ENCODE measurements at places on chromosomes 7 and 10. TPM values are rescaled to one million over a fixed set of nuclear protein-coding genes. Genes with fewer than 3 reads are reported as not detected.

ASB10 gene
- total RNA-seq: not detected

TSPAN33 gene
- 0.36 TPM for total RNA-seq

PNLIPRP3 gene
- not detected for total RNA-seq

ELN gene
- total RNA-seq: 2.2 TPM

COL13A1 gene
- 12.2 TPM for total RNA-seq

ATG9B gene
- 0.18 TPM for total RNA-seq

PDGFA gene
- total RNA-seq: 4.7 TPM

DYNC1I1 gene
- not detected for total RNA-seq

AKR1C8 gene
- not detected for total RNA-seq

OR9A2 gene
- not detected for total RNA-seq

ATOH7 gene
- total RNA-seq: not detected

BLNK gene
- total RNA-seq: not detected

HDAC9 gene
- total RNA-seq: 24.2 TPM

DNA sequence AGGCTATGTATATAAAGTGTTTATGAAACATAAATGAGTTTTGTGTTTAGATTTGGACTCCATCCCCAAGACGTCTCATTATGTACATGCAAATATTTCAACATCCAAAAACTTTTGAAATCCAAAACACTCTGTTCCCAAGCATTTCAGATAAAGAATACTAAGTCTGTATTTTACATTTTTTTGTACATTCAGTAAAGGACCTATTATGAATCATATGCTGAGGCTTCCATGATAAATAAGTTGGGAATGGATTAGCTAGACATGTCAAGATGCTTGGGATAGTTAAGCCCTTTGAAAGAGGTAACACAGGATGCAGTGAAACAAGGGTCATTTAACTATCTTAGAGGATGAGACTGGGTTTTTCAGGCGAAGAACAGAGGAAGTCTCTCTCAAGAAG is 262.9 kb downstream of the SNX13 start:
- peak; percentile 75 for DNase-seq

GRCh38 chr10:91335147-91335546 is 75.0 kb upstream of the HECTD2 start:
- no peak for DNase-seq

- no peak for DNase-seq
Observed at GRCh38 chr7:50591480-50592438, 26.6 kb upstream of the DDC start.

DNA sequence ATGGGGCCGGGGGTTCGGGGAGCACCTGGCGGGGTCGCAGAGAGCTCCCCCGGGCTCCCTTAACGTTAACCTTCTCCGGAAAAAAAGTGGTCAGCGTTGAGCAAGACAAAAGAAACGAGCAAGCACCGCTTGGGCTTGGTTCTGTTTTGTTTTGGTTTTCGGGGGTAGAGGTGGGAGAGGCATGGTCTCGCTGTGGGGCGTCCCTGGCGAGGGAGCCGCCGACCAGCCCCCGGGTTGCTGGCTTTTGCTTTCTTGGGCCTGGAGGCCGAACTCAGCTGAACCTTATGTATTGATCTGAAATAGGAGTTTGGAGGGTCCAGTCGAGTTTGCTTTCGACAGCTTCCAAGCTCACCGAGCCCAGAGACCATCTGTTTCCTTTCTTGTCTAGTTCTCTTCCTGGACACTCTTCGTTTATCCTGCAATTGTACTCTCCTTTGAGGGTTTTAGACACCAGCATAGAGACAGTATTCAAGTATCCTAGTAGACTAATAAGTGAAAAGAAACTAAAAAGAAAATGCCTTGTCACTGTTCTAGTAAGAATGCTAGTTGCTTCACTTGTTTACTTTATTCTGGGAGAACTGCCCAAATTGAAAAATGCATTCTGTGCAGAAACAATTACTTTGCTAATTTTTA is 980 bp downstream of the FHIP2A start:
- DNase-seq: peak; percentile 74

DNA sequence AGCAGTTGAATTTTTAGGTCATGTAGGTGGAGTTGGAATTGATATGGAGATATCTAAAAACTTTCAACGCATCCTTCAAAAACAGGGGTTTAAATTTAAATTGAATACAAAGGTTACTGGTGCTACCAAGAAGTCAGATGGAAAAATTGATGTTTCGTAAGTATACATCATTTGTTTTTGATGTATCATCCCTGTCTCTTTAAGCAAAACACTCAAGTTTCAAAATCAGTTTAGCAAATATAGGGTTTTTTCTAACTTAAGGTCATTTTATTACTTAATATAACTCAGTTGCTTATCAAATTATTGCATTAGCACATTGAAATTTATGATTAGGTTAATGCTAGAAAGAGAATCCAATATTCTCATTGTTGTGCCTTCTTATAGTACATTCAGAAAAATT is 24.6 kb downstream of the DLD start:
- no peak for DNase-seq

GRCh38 chr7:48089046-48090003 is at the start of gene UPP1:
Gene UPP1, plus strand, starts transcription at chr7:48089265. Its CDS starts 5,519 bp downstream, at chr7:48094784.
- DNase-seq: no peak

DNA sequence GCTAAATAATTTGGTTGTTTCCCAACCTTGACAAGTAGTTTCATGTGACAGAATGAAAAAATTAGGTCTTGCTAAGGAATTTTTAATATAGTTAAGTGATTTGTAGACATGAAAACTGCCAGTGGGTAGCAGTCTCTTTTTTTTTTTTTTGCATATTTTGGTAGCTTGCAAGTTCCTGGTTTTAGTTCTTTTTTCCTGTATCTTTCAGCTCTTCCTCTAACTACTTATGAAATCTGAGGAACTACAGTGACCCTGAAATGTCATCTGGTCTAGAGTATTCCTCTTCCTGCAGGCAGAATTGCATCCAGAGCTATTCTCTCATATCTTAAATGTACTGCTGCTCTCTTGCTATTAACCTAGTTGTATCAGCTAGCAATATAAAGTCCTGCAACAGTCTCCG is 160.4 kb downstream of the HDAC9 start:
- no peak for DNase-seq

- peak; percentile 57 for DNase-seq
Observed at GRCh38 chr7:44921607-44922350, 36.4 kb upstream of the PURB start.

DNA sequence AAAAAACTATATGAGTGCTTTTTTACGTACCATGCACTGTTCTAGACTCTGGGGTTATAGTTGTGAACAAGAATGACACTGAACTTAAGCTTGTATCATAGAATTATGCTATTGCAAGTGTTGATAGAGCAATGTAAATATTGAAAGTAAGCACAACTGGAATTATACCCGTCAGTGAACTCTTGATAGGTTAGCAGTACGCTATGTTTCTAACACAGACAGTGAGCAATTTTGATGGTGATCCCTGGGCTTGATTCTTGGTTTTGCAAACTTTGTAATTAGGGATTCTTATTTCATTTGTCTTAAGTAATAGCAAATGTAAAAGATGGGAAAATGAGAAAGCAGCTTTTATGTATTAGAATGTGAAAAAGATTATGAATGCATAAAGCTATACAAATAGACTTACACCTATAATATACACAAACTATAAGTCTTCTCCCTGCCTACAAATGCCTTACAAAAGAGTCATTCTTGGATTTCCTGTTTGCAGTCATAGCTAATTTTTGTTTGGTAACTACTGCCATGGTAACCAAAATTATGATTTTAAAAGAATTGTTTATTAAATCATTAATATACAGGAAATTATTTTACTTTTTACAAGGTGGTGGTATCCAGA is 6.7 kb downstream of the TES start:
- DNase-seq: peak; percentile 61

DNA sequence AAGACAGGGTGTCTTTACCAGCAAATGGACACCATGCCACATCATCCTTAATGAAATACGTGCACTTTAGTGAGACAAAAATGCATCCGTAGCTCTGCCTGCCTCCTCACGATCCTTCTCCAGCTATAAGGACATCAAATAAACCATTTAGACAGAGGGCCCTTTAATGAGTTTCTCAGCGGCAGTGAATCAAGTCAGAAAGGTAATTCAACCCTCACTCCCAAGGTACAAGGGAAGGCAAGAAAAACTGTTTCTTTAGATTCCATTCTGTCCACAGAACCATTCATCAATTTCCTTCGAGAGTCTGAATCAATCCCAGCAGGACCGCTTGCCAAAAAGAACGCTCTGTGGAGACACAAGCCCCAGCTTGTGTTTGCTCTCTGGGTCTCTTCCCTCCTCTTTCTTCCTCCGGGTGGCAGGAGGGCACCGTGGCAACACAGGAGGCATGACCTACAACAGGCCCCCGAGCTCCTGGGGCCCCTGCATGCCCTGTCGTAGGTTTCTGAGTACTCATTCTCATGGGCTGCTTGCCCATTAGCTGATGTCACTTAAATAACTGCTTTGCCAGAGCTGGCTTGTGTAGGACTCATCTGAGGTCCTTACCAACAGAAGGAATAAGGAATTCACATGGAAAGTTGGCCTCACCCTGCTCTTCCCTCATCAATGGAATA is 297.8 kb upstream of the PRKCQ start:
- no peak for DNase-seq

GRCh38 chr10:116671274-116671926 is 50.6 kb downstream of the PNLIPRP2 start:
- peak; percentile 68 for DNase-seq

DNA sequence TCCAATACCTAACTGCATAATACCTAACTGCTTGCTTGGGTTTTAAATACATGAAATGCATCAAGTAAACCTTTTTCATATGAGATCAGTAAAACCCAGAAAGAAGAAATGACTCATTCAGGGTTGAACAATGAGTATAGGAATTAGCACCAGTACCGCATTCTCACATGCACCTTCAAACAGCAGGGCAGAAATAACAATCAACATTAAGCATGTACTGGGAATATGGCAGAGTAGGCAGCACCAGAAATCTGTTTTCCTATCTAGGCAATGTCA is 850.3 kb upstream of the SORCS1 start:
- no peak for DNase-seq

DNA sequence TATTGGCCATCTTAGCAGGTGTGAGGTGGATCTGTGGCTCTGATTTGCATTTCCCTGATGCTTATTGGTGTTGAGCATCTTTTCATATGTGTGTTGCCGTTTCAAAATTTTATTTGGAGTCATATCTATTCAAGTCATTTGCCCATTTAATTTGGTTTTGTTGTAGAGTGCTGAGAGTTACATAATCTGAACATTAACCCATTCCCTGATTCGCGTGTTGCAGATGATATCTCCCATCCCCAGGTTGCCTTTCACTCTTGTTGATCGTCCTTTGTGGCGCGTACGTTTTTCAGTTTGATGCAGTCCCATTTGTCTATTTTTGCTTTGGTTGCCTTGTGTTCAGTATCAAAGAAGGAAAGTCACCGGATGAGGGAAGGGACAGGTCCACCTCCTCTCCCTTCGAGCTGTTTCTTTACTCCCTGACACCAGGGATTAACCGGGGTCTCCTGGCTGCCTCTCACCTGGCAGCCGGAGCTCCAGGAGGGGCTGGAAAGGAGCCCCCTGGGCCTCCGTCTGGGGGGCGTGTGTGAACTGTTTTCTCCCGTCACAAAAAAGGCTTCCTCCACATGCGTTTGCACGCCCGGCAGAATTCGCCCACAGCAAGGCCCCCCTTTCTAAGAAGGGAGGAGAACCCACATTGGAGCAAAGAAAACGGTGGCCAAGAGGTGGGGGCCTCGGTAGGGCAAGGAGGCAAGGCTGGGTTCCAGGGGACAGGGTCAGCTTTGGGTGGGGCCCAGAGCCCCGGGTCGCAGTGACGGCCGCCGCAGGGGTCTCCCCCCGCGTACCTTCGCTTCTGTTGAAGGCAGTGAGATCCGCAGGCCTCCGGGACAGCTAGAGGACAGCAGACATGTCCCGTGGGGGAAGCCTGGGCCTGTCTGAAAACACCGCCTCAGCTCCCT is 8.3 kb downstream of the MNX1 start:
- DNase-seq: no peak

- no peak for DNase-seq
Observed at GRCh38 chr7:154255324-154255723, 203.1 kb downstream of the DPP6 start.

GRCh38 chr7:68707958-68708357 is 890.3 kb upstream of the AUTS2 start:
- DNase-seq: no peak

- DNase-seq: no peak
Observed at GRCh38 chr7:7978860-7979259, 10.3 kb downstream of the GLCCI1 start.

GRCh38 chr7:43456200-43456599 is 126.7 kb upstream of the STK17A start:
- no peak for DNase-seq

All from IMR-90 (cell line).